MM.1S (cell line): ENCODE measurements at places on chromosomes 1 and 21.

- DNase-seq = no peak
Measured at GRCh38 chr1:41611932-41612450, 127.5 kb upstream of the EDN2 start.

DNA sequence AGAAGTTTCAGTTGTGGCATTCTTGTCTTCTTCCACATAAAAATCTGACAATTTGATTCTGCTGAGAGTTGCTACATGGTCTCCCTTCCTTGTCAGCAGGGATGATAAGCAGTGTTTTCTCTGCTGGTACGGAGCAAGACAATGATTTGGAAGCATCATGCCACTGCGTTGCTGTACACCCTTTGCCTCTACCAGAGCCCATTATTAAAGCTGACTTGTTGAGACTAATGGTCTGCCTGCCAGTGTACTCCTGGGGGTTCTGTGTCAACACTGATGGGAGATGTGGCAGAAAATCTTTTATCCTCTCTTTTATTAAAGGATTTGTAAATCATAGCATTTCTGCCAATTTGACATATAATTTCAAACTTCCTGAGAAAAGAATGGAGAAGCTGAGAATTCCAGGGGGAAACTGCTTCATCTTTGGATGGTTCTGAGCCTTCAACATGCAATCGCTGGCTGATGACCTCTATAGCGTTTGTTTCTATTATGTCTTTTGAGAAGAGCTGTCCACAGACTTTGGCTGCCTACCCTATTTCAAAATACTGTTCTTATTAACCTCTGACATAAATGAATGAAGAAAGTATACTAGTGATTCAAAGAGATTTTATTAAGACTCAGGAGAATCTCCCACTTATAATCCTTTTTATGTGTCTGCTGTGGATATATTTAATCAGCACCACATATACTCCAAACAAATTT lies 47.9 kb upstream of the DYNLT5 start:
- no peak for DNase-seq

- no peak for DNase-seq
Measured at GRCh38 chr1:92228401-92228800, 10.7 kb downstream of the C1orf146 start.

- DNase-seq = no peak
Measured at GRCh38 chr1:162196387-162196786, 126.9 kb downstream of the NOS1AP start.

DNA sequence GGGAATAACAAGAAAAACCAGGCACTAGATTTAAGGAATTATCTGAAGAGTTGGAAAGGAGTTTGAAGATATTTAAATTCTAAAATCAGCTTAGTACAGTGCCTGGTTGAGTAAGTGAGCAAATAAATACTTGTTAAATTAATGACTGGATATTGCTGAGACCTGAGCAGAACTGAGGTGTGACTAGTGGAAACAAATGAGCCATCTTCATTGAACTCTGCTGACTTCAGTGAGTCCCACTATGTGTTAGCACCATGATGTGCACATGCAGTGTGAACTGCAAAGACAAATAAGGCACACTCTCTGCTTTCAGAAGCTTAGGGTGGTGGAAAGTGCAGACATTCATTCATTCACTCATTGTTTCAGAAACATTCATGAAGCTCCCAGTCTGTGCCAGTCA lies 48.7 kb downstream of the ELAPOR1 start:
- DNase-seq = no peak

GRCh38 chr1:219940707-219941106 lies 12.3 kb upstream of the SLC30A10 start:
- no peak for DNase-seq

DNA sequence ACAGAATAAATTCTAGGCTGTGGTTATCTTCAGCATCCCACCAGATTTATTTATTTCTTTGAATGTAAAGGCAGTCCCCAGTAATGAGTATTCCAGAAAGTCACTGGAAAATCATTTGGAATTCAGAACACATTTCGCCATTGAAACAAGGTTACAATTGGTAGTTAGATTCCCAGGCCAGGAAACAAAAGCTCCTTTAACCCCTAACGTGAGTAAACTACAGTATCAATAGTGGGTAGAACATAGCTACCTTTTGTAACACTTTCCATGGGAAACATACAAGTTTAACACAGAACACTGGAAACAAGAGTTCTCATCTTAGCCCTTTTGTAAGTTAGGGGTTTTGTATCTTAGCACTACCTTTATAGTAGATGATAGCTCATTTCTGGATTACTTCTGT lies 53.4 kb upstream of the BMP8A start:
- no peak for DNase-seq

GRCh38 chr1:92853299-92853698 lies 21.5 kb downstream of the RPL5 start:
- no peak for DNase-seq

DNA sequence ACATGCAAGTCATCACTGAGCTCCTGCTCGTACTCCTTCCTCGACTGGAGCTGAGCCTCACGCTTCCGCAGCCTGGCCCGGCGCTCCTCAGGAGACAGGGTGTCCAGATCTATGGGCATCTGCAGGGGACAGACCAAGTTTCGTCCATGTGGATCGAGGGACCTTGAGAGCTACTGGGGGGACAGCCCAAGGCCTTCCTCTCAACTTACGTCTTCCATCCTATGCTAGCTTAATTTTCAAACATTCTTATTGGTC lies 2.4 kb downstream of the MRPL55 start:
- no peak for DNase-seq

DNA sequence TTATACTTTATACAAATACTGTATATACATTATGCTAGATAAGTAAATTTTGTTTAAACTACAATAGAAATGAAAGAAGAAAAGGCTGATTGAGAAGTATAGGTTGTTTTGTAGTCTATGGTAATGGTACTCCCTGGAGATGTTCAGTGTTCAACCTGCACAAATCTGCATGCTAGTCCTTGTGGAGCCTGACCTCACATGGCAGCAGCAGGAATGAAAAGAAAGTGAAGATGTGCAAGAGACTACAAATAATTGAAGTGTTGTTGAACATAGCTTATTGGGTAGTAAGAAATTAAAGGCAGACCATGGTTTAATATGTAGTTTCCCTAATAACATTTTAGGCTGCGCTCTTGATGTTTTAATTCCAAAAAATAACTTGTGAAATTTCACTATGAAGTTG lies 201.2 kb downstream of the TGFB2 start:
- no peak for DNase-seq

GRCh38 chr21:34771512-34772028 lies 102.8 kb downstream of the CLIC6 start:
- DNase-seq = no peak
